ENCODE measurements at places on chromosomes 12 and 14.

DNA sequence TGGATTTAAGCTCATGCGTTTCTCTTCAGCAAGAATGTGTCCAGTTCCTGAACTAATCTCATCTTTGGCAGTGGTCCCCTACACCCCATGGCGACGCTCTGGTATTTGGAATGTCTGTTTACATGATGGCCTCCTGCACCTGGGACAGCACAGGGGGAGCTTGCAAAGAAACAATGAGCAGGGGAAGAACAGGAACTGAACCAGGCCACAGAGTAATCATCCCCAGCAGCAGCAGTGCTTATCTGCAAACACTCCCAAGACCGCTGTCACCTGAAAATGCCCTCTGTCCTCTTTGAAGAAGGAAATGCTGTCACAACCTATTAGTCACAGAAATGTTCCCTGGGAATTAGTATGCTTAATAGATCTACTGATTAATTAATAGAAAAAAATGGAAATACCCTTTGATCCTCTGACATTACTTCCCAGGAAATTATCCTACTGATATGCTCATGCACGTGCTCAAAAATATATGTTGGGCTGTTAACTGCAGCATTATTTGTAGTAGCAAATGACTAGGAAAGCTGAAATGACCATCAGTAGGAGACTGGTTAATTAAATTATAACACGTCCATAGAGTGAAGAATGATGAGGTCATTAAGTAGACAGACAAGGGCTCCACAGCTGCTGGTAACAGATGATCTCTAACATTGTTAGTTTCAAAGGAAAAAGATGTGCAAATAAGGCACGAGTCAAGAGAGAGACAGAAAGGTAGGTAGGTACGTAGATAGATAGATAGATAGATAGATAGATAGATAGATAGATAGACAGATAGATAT is 279.3 kb upstream of the FLRT2 start:
- DNase-seq: no peak

- DNase-seq: no peak
Observed at GRCh38 chr12:25058658-25059058, 109.8 kb upstream of the BCAT1 start.

DNA sequence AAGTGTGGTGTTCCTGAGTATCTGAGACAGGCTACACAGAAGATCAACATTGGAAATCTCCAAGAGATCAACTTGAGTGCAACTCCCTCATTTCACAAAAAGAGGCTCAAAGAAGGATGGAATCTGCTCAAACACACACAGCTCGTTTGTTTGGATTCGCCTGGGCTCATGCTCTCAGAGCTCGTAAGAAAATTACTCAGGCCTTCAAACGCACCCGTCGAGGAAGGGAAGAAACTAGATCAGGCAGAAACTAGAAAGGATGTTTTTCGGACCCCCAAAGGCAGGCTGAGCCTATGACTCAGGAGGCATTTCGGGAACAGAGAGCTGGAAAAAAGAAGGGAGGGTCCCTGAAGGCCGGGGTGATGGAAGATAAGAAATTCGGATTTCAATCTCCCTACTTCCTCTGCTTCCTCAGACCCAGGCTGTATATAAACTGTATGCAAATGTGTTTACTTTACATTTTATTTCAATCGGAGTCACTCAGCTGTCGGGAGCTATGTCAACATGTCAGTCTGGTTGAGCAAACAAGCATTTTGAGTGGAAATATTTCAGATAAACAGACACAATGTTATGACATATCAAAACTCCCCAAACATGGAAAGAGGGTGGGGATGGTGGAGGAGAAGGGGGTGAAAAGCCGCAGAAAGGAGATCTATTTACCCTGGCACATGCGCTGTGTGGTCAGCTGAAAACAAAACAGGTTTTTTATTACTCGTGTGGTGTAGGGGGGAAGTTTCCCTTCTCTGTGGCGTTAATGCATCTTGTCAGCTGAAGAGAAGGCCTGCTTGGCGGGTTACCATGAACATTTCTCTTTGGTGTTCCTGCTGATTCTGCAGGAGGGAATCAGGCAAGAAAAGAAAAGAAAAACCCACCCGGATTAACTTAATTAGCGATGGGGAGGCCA is 129.1 kb upstream of the TBX3 start:
- no peak for DNase-seq

DNA sequence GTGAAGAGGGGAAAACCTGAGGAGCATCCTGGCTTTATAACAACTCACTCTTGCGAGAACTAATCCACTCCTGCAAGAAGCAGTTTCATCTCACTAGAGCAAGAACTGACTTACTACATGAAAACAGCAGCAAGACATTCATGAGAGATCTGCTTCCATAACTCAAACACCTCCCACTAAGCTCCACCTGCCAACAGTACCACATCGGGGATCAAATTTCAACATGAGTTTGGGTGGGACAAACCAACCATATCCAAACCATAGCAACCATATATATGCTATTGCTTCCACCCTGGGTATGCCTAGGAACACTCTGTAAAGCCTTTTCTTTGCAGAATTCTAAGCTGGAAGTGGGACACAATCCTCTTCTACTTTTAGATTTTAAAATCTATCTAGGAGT is 13.9 kb upstream of the AVPR1A start:
- no peak for DNase-seq

- no peak for DNase-seq
Observed at GRCh38 chr14:105340821-105341733, 26.5 kb downstream of the PACS2 start.

DNA sequence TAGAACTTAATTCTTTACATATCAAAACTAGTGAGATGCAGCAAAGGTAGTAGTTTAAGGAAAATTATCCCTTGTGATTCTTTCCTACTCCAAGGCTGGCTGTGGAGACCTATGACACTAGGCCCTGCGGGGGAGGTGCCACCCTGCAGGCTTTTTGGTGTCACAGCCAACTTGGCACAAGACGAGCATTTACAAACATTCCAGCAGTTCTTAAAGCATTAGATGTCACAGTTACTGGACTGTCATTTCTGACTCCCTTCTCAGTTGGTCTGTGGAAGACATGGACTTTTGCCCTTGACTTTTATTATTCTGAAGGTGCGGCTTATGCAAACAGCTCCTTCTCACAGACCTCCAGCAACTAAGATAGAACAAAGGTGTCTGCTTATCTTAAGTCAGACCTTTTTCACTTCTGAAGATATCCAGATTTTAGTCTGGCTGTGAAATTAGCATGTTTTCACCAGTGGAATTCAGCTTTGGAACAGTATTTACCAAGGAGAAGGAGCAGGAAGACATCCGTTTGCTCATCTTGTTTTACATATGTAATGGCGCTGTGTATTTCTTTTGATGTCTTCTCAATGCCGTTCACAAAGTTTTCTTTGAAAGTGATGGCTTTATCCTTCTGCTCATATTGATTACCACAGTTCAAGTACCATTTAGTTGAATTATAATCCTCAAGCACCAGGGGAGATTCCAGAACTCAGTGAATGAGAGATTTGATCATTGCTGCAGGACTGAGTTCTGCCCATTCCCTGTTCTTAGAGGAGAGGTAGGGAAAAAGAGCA is 17.9 kb downstream of the SRGAP1 start:
- no peak for DNase-seq

DNA sequence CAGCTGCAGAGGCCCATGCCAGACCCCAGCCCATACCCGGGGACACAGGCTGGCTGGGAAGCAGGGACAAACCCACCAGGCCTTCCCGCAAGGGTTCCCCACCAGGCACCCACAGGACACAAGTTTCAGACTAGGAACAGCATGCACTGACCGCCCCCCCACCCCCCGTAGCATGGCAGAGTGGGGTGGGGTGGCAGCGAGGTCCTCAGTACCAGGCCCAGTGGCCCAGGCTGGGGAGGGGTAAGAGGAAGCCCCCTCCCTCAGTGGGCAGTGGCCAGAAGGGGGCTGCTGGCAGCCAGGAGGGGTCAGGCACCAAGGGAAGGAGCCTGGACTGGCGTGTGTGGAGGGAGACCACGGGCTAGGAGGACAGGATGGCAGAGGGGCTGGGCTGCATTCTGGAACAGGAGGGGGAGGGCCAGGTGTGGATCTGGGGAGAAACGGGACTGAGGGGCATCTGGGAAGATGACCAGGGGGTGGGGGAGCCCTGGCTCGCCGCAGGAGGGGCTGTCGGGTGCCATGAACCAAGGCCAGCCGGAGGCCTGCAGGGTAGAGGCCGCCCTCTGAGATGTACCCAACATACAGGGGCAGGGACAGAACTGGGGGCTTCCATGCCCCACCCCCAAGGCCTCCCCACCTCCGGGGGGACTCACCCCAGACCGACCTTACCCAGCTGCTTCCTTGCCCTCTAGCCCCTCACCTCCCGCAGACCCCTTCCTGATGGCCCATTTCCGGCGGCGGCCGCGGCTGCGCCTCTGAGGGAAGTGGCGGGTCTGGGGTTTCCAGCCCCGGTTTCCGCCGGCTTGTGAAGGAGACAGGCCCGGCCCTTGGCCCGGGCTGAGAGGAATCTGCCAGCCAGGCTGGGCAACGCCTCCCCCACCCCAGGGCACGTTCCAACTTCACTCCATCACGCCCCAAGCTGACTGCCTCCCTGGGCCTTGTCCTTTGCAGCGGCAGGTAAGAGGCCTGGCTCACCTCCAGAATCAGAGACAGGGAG is 5.6 kb upstream of the JAG2 start:
- DNase-seq: no peak

GRCh38 chr14:76314521-76315034 is 61.4 kb upstream of the ESRRB start:
- DNase-seq: no peak

DNA sequence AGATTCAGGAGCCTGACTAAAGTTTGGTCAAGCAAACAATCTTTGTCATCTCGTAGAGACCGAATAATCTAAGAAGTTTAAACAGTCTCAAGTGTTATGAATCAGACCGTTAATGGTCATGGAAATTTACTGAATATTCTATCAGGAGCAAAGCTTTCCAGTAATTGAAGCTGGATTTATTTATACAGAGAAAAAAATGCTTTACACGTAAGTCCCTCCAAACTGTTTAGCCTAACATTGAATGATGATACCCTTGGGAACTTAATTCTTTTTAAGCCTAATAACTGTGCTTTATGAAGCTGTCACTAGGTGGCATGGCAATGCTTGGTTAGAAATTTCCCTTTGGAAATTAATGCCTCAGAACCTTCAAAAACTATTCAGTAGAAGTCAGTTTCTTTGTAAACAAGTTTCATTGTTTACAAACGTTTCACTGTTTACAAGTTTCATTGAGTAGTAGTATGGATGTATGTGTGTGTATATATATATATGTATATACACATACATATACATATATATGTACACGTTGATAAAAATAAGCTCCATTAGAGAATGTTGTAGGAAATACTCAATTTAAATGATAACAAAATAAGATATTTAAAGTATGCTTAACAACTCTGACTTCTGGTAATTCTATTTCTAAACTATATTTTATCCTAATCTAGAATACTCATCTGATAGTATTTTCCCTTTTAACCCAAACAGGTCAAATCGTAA is 32.1 kb downstream of the DEPDC4 start:
- no peak for DNase-seq

GRCh38 chr14:54589843-54590242 is 22.9 kb downstream of the SAMD4A start:
- DNase-seq: no peak

- DNase-seq: no peak
Observed at GRCh38 chr12:70247653-70248199, 4.5 kb downstream of the CNOT2 start.

DNA sequence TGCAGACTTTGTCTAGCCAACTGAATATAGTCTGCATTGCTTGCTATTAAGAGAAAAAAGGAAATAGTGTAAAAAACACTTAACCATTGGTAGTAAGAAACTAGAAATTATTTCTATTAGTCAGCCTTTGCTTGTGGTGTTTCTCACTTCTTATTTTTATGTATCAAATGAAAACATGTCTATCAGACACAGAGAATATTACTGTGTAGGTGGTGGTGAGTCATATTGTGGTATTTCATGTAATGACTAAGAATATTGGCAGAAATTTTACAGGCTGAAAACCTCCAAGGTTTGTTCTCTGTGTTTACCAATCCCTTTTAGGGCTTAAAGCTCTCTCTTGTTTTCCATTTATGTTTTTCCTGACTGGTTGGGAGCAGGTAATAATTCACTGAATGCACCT is 87.2 kb downstream of the DAAM1 start:
- no peak for DNase-seq

- DNase-seq: no peak
Observed at GRCh38 chr14:67734675-67735074, 33.0 kb downstream of the RDH12 start.

- no peak for DNase-seq
Observed at GRCh38 chr12:93778306-93778705, 101.1 kb downstream of the CRADD start.

GRCh38 chr14:93018366-93018765 is 95.4 kb downstream of the CHGA start:
- no peak for DNase-seq

DNA sequence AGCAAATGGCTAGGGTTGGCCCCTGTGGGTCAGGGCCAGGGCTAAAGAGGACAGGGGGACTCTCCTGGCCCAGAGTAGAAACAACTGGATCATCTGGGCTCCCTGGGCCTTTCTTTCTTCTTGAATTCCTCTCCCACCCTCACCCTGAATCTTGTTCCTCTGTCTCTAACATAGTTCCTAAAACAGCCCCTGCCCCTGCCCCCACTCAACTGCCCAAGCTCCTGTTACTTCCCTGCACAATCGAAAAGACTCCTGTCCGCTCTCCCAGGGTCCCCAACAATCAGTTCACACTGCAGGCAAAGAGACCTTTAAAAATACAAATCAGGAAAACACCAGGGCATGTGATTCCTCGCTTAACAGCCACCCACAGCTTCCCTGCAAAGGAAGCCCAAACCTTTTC is 18.0 kb upstream of the ANKRD33 start:
- DNase-seq: no peak

- DNase-seq: no peak
Observed at GRCh38 chr12:47364261-47364660, 284.5 kb upstream of the AMIGO2 start.

DNA sequence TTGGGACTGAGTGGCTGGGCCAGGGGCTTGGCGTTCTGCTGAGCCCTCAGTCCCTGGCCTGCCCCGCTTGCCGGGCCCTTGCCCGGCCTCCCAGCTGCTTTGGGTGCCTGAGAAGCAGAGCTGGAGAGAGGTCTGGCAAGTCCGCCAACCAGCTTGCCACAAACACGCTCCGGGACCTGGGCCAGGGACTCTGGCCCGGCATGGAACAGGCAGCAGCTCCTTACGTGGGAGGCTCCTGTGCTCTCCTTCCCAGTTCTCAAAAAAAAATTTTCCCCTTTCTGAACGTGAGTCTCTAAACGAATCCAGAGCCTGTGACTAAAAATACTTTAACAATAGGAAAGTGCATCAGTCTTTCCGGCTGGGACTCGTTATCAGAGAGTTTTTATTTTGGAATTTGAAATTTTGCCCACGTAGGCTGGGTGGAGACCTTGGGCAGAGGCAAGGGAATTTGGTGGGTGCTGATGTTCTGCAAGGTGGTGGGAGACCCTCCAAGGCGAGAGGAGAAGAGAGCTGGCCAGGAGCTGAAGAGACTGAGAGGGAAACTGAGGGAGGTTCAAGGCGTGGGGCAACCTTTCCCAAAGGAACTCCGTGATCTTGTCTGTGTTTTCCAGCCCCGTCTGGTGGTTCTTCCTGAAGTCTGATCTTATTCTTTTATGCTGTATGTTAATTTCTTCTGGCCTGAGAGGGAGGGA is 6.8 kb upstream of the NR4A1 start:
- DNase-seq: no peak

Measured in T follicular helper cell (primary cell).